Activated naive CD8-positive, alpha-beta T cell treated with anti-CD3 and anti-CD28 coated beads, Interleukin-2, amount 10 ng/mL, durations not matched to agents 7 days and 5 days (primary cell): ENCODE measurements at places on chromosomes 5 and 9. TPM values are rescaled to one million over a fixed set of nuclear protein-coding genes. Genes with fewer than 3 reads are reported as not detected.

Gene PPP2R2B
- total RNA-seq: 8.7 TPM

Gene HTR1A
- not detected for total RNA-seq

Gene GABBR2
- not detected for total RNA-seq

Gene ACTBL2
- not detected for total RNA-seq

GRCh38 chr5:10826971-10827370 lies 65.9 kb upstream of the DAP start:
- no peak for DNase-seq
